ENCODE measurements at places on chromosomes 16 and 17.

- DNase-seq: no peak
Measured at GRCh38 chr16:30011714-30012504, 1.1 kb upstream of the DOC2A start.

DNA sequence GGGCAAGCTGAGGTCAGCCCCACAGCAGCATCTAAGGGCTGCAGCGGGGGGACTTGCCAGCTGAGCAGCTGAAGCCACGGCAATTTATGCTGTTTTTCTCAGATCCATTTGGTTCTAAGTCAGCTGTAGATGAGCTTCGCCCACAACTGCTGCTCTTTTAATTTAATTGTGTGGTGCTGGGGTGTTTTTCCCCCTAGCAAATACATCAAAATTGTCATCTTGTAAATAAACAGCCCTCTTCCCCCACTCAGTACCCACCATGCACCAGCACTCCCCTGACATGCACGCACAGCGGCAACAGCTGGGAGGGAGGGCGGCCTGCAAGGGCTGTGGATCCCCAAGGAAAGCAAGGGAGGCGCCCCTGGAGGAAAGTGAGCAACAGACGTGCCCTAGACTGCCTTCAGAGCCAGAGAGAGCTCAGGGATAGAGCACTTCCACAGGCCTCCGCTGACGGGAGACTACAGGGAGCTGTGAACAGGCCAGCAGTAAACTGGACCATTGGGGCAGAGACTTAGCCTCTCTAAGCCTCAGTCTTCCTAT, 149.5 kb downstream of the TMEM132E start:
- no peak for DNase-seq

DNA sequence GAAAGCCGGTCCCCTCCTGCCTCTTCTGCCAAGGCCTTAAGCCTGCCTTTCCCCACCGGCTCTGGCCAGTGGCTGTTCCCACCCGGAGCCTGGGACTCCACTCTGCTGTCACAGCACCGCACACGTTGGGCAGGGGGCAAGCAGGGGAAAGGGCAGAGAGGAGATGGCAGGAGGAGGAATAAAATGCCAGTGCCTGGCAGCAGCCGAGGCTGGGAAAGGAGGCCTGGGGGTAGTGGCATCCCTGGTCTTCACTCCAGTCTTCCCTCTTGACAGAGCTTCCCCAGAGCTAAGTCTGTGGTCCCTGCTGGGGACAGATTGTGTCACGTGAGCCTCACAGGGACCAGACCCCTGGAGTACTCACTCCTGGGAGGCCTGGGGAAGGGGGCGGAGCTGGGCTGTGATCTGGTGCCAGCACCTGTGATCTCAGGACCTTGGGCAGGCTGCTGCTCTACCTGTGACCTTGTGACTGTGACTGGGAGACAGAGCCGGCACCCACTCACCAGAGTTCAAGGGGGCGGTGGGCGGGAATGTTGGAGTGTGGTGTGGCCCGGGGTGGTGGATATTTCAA, 97.2 kb upstream of the GSE1 start:
- no peak for DNase-seq

GRCh38 chr17:70109497-70109896, 34.5 kb downstream of the KCNJ16 start:
- no peak for DNase-seq

DNA sequence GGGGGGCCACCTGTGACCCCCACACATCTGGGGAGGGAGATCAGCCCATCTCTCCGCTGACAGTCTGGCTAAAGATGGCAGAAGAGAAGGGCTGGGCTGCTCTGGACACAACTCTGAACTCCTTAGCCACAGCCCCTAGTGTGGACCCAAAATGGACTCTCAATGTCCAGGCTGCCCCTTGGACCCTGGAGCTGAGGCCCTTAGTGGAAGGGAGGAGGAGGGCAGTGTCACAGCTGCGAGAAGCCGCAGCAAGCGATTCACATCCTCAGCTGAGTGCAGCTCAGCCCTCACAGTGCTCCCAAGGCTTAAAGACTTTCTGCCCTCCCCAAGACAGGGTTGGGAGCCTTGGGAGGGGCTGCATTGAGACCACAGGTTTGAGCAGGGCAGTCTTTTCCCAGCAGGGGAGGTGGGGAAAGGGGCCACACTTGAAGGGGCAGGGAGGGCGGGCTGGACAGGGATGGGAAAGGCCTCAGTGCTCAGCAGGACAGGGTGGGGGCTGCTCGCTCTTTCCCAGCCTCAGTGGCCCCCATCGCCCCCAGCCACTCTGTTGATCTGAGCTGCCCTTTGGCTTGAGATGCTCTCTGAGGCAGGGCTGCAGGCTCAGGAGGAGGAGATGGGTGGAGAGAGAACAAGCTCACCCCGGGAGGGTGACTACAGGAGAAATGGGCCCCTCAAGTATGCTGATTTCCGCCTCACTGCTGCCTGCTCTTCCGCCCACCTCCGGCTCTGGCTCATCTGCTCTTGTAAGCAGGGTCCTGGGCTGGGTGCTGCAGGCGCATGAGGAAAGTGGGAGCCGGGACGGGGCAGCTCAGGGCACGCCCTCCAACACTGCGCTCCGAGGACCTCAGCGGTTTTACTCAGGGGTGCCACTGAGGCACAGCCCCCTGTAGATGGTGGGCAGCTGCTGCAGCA, 50.9 kb upstream of the MTSS2 start:
- no peak for DNase-seq

GRCh38 chr17:8080208-8080798, 7.2 kb downstream of the ALOX12B start:
- no peak for DNase-seq

DNA sequence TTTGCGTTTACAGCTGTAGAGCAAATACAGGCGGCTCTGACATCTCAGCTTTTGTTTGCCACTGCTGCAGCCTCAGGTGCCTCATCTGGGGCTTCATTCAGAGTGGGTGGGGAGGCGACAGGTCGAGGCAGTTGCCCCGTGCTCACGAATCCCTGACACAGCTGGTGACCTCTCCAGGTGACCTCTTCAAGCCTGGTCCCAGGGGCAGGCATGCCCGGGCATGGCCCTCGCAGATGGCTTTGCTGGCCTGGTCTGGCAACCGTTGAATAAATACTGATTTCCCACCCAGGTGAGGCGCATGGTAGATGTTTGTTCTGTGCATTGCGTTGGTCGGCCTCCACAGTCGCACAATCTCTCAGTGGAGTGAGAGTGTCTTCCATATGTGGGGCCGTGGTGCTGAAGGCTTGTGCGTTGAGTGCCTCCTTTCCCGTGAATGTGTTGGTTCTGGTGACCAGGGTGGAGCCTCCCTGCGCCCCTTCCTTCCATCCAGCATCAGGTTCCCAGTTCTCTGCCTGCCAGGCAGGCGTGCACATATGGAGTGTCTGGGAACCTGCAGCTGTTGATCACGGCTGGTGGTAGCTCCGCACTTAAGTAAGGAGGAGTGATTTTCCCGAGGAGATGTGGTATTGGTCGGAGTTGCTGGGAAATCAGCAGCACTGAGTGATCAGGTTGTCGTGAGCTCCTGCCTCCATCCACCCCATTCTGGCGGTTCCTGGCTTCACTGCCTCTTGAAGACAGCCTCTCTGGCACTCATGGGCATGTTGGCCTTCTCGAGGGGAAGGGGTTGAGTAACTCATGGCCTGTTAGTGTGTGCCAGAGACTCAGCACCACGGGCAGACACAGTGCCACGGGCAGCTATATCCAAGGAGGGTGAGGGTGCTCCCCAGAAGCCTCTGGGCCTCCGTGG, 149.7 kb downstream of the RPTOR start:
- DNase-seq: no peak

- peak; percentile 25 for DNase-seq
Measured at GRCh38 chr16:76910931-76911330, 280.1 kb upstream of the MON1B start.

- DNase-seq: peak; percentile 61
Measured at GRCh38 chr17:7912927-7913524, 3.1 kb downstream of the RNF227 start.

- DNase-seq: no peak
Measured at GRCh38 chr17:41483991-41484826, 3.3 kb upstream of the KRT35 start.

DNA sequence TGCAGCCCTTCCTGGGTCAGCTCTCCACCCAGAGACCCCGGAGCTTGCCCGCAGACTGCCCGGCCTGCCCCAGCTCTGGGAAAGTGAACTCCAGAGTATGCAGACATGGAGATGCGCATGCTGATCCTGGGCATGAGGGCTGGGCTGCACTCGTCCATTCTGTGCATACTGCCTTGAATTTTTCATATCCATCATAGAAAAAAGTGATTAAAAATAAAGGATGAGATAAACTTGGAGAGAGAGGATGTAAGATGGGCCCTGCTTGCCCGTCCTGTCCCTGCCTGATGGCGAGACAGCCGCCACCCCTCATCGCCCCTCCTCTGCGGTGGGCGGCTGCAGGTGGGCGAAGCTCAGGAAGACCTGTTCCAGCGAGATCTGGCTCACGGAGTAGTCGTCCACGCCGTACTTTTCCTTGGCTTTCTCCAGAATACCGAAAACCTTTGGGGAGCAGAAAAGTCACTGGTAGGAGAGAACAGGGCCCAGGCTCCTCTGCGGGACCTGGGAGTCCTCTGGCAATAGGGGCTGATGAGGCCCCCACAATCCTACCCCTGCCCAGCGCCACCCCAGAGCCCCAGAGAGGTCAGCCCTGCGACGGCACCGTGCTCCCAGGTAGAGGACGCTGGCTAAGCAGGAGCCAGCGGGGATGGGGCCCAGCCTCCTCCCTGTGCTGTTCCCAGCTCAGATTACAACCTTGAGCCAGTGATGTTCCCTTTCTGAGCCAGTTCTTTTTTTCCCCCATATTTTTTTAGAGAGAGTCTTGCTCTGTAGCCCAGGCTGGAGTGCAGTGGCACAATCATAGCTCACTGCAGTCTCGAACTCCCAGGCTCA, 8.7 kb upstream of the RNPS1 start:
- no peak for DNase-seq

GRCh38 chr17:31371511-31372097, 19.9 kb upstream of the RAB11FIP4 start:
- no peak for DNase-seq

DNA sequence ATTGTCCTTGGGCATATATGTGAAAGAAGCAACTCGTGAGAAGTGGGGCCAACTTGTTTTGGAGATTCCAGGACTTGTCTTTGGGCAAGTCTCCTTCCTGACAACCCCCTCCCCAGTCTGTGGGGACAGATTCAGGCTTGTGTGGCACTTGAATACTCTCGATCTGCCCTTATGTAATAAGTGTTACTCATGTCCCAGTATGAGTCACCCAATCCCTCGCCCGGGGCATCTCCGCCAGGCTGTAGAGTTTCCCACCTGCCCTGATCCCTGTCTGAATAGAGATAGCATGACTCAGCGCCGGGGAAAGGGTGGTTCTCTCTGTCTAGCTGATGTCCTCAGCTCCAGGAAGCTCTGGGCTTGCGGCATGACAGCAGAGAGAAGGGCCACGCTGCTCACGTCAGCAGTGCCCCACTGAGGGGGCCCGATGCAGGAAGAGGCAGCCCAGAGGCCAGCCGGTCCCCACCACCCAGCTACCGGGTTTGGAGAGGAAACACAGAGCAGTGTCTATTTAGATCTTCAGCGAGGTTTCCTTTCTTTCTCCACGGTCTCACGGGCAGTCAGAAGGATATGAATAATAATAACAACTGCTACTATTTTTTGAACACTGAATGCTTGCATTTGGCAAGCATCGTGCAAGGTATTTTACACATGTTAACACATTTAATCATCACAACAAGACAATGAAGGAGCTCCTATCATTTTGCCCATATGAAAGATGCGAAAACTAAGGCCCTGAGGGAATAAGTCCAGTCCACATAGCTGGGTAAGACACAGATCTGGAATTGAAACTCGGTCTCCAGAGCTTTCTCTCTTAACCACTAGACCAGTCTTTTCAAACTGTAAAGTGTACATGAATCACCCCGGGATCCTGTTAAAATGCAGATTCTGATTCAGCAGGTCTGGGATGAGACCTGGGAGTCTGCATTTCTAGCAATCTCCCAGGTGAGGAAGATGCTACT, 426.7 kb upstream of the MAF start:
- peak; percentile 98 for DNase-seq

DNA sequence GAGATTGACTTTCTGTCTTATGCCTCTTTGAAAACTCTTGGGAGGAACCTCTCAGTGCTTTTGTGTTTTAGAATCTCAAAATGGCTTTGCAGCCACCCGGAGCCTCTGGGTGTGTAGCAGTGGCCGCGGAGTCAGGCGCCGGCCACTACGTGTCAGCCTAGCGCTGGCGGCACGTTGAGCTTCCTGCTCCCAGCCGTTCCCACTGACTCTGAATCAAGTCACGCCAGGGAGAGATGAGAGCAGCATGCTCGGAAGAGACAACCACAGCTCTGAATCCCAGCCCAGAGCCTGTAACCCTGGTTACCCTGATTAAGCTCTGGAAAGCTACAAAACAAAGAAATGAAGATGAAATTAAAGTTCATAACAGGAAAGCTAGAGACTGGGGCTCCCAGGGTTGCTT, 97.4 kb upstream of the CACNG5 start:
- no peak for DNase-seq

DNA sequence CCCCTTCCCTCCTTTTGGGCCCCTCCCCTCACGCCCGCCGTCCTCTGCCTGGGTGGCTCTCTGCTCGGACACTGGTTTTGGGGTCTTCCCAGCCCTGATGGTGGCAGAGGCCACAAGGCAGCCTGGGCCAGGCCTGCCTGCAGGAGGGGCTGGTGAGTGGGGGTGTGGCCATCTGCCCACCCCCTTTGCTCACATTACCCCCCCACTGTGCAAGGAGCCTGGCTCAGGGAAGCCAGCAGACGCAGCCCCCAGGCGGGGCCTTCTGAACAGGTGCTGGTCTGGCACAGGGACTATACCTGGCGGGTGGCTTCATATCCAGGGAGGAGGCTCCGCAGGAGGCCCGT, 10.7 kb upstream of the ZFPM1 start:
- DNase-seq: no peak

- DNase-seq: no peak
Measured at GRCh38 chr17:66518677-66519076, 216.3 kb downstream of the PRKCA start.

GRCh38 chr17:5770441-5771270, 186.3 kb upstream of the NLRP1 start:
- no peak for DNase-seq

- DNase-seq: no peak
Measured at GRCh38 chr17:59634632-59635541, 15.2 kb downstream of the CLTC start.

DNA sequence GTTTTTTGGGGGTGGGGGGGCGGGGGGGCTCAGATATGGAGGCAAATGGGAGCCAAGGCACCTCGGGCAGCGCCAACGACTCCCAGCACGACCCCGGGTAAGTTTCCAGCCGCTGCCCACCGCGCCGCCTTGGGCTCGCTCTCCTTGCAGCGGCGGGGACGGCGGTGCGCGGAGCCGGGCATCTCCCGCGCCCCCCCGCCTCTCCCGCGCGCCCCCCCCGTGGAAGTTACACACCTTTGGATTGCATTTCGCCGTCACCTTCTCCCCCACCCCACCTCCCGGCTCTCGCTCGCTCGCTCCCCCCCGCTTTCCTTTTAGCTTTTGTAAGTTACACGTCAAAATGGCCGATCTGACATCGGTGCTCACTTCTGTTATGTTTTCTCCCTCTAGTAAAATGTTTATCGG, 387 bp downstream of the MSI2 start:
- DNase-seq: peak; percentile 26

DNA sequence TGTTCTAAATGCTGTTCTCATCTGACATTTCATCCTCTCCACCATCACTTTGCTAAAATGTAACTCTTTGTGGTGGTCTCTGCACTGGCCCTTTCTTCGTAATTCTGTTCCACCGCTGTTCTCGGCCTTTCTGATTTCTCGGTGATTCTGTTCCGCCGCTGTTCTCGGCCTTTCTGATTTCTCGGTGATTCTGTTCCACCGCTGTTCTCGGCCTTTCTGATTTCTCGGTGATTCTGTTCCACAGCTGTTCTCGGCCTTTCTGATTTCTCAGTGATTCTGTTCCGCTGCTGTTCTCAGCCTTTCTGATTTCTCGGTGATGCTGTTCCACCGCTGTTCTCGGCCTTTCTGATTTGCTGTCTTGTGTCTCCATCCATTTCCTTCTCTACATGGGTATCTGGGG, 12.3 kb downstream of the FOXF1 start:
- DNase-seq: no peak

GRCh38 chr17:34981538-34982241, 1.4 kb downstream of the LIG3 start:
- DNase-seq: no peak
